ENCODE measurements at places on chromosomes 5 and 9. TPM values are rescaled to one million over a fixed set of nuclear protein-coding genes. Genes with fewer than 3 reads are reported as not detected.

DNA sequence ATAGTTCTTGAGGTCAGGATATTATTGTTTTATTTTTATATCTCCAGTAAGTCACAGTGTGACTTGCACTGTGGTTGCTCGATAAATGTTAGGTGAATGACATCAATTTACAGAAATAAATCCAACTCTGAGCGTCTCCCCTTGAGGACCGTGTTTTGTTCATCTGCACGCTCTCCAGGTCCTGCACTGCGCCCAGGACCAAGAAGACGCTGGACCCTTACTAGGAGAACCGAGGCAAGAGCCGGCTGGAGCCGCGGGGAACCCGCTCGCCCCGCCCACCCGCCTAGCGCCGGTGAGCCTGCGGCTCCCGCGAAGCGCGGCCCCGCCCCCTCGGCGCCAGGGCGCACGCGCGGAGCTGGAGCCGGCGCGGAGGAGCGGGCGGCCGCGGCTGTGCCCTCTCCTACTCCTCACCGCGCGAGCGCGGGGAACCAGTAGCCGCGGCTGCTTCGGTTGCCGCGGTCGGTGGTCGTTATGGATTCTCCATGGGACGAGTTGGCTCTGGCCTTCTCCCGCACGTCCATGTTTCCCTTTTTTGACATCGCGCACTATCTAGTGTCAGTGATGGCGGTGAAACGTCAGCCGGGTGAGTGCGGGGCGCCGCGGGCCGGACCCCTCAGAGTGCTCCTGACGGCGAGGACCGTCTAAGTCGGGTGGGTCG lies at the start of gene TMEM38B:
Gene TMEM38B, plus strand, starts transcription at position 352 of the 658 bp plus-strand sequence. Its CDS starts 120 bp downstream, at position 472.
- H3K27ac ChIP-seq, result no peak within 1 kb of the TSS
- DNase-seq, result peak; percentile 87
- no peaks in the 10 kb centered on the region for H3K36me3 ChIP-seq
- peaks cover 19% of the 10 kb centered on the region for H3K27me3 ChIP-seq
- peaks cover 7% of the 10 kb centered on the region for H3K4me1 ChIP-seq
- H3K4me3 ChIP-seq, result peak within 1 kb of the TSS; percentile 80

GRCh38 chr5:93723681-93724080 lies 17.7 kb downstream of the POU5F2 start:
- no peak for DNase-seq
- H3K27ac ChIP-seq, result no peak overlapping the region
- H3K4me3 ChIP-seq, result no peak overlapping the region
- no peaks in the 10 kb centered on the region for H3K36me3 ChIP-seq
- H3K4me1 ChIP-seq, result no peaks in the 10 kb centered on the region
- no peaks in the 10 kb centered on the region for H3K27me3 ChIP-seq

DNA sequence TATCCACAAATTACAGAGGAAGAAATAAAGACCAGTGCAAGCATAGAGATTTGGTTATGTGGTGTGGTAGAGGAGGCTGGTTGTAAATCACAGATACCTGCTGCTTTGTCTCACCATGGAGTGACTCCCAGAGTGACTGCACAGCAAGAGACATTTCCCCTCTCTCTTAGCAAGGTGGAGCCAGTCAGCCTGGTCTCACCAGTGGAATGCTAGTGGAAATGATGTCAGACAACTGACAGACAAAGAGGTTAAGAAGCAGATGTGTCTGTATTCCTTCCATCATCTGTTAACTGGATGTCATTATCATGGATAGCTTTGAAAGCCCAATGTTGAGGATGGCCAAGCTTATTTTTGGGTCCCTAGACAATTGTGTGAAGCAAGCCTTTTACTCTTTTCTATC lies 509.4 kb upstream of the SEMA6A start:
- H3K4me3 ChIP-seq, result no peak overlapping the region
- H3K27me3 ChIP-seq, result no peaks in the 10 kb centered on the region
- no peak for DNase-seq

GRCh38 chr5:149605998-149606724 lies 24.9 kb downstream of the ARHGEF37 start:
- H3K27ac ChIP-seq, result no peak overlapping the region
- H3K27me3 ChIP-seq, result no peaks in the 10 kb centered on the region
- H3K4me3 ChIP-seq, result no peak overlapping the region
- H3K4me1 ChIP-seq, result no peaks in the 10 kb centered on the region
- no peak for DNase-seq

- no peaks in the 10 kb centered on the region for H3K4me1 ChIP-seq
- H3K27ac ChIP-seq, result no peak overlapping the region
- no peak for DNase-seq
- no peaks in the 10 kb centered on the region for H3K27me3 ChIP-seq
- no peaks in the 10 kb centered on the region for H3K36me3 ChIP-seq
- H3K4me3 ChIP-seq, result no peak overlapping the region
Observed at GRCh38 chr9:84330246-84330645, 10.3 kb downstream of the SLC28A3 start.

- no peak overlapping the region for H3K4me3 ChIP-seq
- H3K36me3 ChIP-seq, result no peaks in the 10 kb centered on the region
- no peak for DNase-seq
- H3K27me3 ChIP-seq, result no peaks in the 10 kb centered on the region
- H3K27ac ChIP-seq, result no peak overlapping the region
Observed at GRCh38 chr9:37239224-37239859, 119.0 kb downstream of the ZCCHC7 start.

- no peak overlapping the region for H3K4me3 ChIP-seq
- H3K27me3 ChIP-seq, result no peaks in the 10 kb centered on the region
- no peaks in the 10 kb centered on the region for H3K4me1 ChIP-seq
- DNase-seq, result no peak
Observed at GRCh38 chr5:123585871-123586270, 73.9 kb downstream of the CSNK1G3 start.

- no peaks in the 10 kb centered on the region for H3K27me3 ChIP-seq
- H3K4me1 ChIP-seq, result no peaks in the 10 kb centered on the region
- H3K4me3 ChIP-seq, result no peak overlapping the region
- no peak overlapping the region for H3K27ac ChIP-seq
Observed at GRCh38 chr5:37490120-37490810, 111.1 kb downstream of the WDR70 start.

GRCh38 chr5:2240118-2240904 lies 357.6 kb upstream of the IRX4 start:
- no peaks in the 10 kb centered on the region for H3K27me3 ChIP-seq
- no peaks in the 10 kb centered on the region for H3K36me3 ChIP-seq
- H3K27ac ChIP-seq, result no peak overlapping the region
- DNase-seq, result no peak

DNA sequence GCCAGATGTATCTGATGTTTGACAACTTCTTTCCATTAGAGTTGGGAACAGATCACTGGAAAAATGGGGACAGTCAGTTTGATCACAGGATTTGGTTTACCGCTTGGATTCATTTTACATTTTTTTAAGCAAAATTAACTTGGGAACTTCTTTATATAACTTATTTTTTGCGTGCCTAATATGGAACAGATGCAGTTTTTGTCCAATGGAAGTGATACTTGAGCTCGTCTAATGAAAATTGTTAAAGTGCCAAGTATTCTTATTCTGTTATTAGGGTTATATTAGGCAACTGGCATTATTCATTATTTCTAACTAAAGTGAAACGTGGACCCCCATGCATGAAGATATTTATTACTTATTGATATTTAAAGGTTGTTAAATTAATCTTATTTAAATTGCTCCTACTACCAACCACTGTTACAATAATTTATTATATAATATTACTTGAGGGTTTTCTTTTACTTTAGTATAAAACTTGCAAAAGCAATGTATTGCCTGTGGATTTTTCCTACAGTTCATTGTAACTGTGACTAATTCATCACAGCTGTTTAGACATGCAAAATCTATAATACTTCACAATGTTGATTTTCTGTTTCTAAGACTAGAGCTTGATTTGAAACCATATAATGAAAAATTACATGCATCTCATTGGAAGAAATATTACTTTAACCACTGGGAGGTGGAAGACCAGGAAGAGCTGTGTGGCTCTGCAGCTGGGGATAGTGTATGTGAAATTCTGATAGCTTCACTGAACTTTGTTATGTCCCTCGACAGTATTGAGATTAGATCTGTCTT lies 787.3 kb upstream of the WWC1 start:
- H3K4me1 ChIP-seq, result no peaks in the 10 kb centered on the region
- H3K27me3 ChIP-seq, result no peaks in the 10 kb centered on the region
- no peak overlapping the region for H3K4me3 ChIP-seq
- H3K36me3 ChIP-seq, result no peaks in the 10 kb centered on the region
- no peak overlapping the region for H3K27ac ChIP-seq
- no peak for DNase-seq

GRCh38 chr5:16901021-16901644 lies 35.0 kb downstream of the MYO10 start:
- no peaks in the 10 kb centered on the region for H3K27me3 ChIP-seq
- no peaks in the 10 kb centered on the region for H3K36me3 ChIP-seq
- no peak overlapping the region for H3K27ac ChIP-seq

GRCh38 chr9:32677931-32678330 lies 42.5 kb upstream of the TAF1L start:
- H3K36me3 ChIP-seq, result no peaks in the 10 kb centered on the region
- H3K27me3 ChIP-seq, result no peaks in the 10 kb centered on the region
- H3K4me3 ChIP-seq, result no peak overlapping the region

GRCh38 chr5:139951296-139951924 lies 91.7 kb downstream of the NRG2 start:
- DNase-seq, result no peak
- H3K27ac ChIP-seq, result no peak overlapping the region
- no peaks in the 10 kb centered on the region for H3K27me3 ChIP-seq
- no peak overlapping the region for H3K4me3 ChIP-seq
- H3K4me1 ChIP-seq, result no peaks in the 10 kb centered on the region

DNA sequence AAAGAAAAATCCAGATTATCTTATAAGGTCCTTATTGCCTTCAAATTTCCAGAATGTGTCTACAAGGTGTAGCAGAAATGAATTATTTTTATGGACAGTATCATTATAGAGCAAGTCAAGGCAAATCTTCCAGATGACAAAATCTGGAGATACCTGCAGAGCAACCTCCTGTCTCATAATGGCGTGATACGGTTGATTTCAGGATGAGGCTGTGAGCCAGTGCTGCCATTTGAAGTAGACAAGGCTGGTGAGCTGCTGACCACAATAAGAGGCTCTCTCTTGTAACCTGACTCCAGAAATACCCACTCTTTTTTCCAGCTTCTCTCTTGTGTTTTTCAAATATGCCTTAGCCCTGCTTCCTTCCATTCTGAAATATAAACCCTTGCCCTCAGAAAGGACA lies 108.2 kb downstream of the HTR1A start:
- H3K4me3 ChIP-seq, result no peak overlapping the region
- H3K36me3 ChIP-seq, result no peaks in the 10 kb centered on the region
- H3K27ac ChIP-seq, result no peak overlapping the region
- no peaks in the 10 kb centered on the region for H3K27me3 ChIP-seq
- H3K4me1 ChIP-seq, result no peaks in the 10 kb centered on the region

DNA sequence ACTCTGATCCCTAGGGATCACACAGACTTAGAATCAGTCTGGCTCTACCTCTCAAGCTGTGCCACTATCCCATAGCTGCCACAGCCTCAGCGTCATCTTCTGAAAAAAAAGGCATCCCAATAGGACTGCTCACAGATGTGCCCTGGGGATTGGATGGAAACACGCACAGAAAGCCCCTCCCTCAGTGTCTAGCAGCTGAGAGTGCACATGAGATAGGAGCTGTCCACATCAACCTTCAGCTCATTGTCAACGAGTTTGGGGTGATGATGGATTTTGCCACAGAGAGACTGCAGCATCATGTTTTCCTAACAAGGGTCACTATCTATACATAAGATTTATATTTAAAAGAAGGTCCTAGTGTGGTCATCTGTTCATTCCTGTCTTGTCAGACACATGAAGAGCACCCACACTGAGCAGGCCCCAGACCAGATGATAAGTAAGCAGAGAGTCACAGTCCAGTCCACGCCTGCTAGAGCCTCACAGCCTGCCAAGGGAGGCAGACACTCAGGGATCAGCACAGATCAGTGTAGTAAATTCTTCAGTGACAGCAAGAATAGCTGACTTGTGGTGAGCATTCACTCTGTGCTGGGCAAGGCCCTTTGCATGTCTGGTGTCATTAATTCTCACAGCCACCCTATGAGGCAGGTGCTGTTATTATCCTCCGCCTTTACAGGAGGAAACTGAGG lies 25.8 kb downstream of the AFAP1L1 start:
- H3K4me3 ChIP-seq, result no peak overlapping the region
- DNase-seq, result no peak
- no peaks in the 10 kb centered on the region for H3K36me3 ChIP-seq
- peaks cover 18% of the 10 kb centered on the region for H3K27me3 ChIP-seq
- peak overlapping the region; percentile 3 for H3K27ac ChIP-seq

GRCh38 chr5:143168171-143168741 lies 235.2 kb downstream of the NR3C1 start:
- no peaks in the 10 kb centered on the region for H3K27me3 ChIP-seq
- no peak for DNase-seq
- no peaks in the 10 kb centered on the region for H3K36me3 ChIP-seq
- no peak overlapping the region for H3K27ac ChIP-seq

GRCh38 chr5:173495225-173495904 lies 121.1 kb downstream of the BOD1 start:
- H3K4me1 ChIP-seq, result no peaks in the 10 kb centered on the region
- no peak overlapping the region for H3K27ac ChIP-seq
- no peak for DNase-seq
- H3K36me3 ChIP-seq, result no peaks in the 10 kb centered on the region
- H3K4me3 ChIP-seq, result no peak overlapping the region
- no peaks in the 10 kb centered on the region for H3K27me3 ChIP-seq

DNA sequence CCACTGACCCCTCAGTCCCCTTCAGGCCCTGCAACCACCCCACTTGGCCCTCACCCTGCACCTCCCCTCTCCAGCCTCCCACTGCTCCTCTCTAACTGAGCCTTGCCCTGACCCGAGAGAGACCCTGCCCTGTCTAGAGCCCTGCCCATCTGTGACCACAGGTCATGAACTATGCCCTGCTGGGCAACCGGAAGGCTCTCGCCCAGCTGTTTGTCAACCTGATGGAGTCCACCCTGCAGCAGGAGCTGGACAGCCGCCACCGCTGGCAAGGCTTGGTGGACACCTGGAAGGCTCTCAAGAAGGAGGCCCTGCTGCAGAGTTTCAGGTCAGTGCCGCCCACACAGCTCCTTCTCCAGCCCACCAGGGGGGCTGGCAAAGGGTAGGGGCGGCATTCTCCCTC lies 9.4 kb downstream of the CCDC180 start:
- no peak overlapping the region for H3K4me3 ChIP-seq
- no peaks in the 10 kb centered on the region for H3K4me1 ChIP-seq
- peaks cover 6% of the 10 kb centered on the region for H3K36me3 ChIP-seq
- no peak for DNase-seq
- no peak overlapping the region for H3K27ac ChIP-seq

DNA sequence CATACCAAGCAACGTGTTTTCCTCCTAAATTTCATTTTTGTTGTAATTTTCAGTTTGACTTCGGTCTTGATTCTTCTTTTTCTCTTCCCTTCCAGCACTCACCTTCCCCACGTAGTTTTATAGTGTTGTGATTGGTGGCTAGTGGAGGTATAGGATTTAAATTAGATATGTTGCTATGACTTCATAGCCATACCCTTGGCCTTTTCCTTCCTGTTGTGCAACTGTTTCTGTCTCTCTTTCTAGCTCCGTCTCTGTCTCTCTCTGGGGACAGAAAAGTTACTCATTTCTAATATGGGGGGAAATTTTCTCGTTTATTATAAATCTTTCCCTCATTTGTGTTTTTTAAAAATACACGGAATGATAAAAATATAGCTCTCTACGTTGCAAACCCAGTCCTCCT lies 20.6 kb upstream of the C5orf24 start:
- H3K27ac ChIP-seq, result no peak overlapping the region
- no peak overlapping the region for H3K4me3 ChIP-seq
- DNase-seq, result no peak
- H3K4me1 ChIP-seq, result no peaks in the 10 kb centered on the region

Gene GRXCR2
- total RNA-seq, result 0.05 TPM

Gene LCN9
- total RNA-seq, result not detected

Gene ZBTB26
- total RNA-seq, result 6.7 TPM

Gene RXFP3
- total RNA-seq, result not detected

Gene CDH12
- 0.09 TPM for total RNA-seq

Gene PDE6A
- total RNA-seq, result under 0.01 TPM

Gene SELENOP
- total RNA-seq, result 115 TPM

Gene PPP2CA
- total RNA-seq, result 88.6 TPM
